ENCODE measurements at places on chromosomes 16 and 17.

DNA sequence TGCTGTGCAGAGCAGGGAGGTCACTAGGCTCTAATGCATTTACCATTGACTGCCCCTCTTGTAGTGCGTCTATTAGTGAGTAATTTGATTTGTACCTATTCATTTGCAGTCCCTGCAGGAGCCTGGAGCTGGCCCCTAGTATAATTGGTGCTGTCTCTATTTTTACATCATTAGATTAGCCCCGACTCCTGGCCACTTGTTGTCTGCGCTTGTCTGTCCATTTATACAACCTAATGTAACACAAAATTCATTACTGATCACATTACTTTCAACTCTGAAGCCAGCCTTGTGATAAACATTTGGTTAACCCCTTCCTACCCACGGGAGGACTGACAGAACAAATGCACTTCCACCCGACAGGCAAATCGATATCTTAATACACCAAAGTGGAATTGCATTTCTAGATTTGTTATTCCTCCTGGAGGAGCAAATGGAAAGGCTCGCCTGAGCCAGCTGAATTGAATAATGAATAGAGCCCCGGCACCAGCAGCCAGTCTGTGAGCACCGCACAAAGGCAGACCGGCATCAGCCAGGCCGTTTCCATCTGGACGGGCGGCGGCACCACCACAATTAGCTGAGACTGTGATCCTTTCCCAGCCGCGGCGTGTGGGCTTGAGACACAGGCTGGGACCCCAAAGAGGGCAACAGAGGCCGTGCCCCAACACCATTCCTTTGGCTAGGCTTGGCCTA, 18.7 kb upstream of the TBX2 start:
- DNase-seq = no peak

- DNase-seq = no peak
These were observed 38.9 kb upstream of the HELZ start for GRCh38 chr17:67283731-67284516.

GRCh38 chr16:64206862-64207261, 915.0 kb downstream of the CDH11 start:
- DNase-seq = no peak

DNA sequence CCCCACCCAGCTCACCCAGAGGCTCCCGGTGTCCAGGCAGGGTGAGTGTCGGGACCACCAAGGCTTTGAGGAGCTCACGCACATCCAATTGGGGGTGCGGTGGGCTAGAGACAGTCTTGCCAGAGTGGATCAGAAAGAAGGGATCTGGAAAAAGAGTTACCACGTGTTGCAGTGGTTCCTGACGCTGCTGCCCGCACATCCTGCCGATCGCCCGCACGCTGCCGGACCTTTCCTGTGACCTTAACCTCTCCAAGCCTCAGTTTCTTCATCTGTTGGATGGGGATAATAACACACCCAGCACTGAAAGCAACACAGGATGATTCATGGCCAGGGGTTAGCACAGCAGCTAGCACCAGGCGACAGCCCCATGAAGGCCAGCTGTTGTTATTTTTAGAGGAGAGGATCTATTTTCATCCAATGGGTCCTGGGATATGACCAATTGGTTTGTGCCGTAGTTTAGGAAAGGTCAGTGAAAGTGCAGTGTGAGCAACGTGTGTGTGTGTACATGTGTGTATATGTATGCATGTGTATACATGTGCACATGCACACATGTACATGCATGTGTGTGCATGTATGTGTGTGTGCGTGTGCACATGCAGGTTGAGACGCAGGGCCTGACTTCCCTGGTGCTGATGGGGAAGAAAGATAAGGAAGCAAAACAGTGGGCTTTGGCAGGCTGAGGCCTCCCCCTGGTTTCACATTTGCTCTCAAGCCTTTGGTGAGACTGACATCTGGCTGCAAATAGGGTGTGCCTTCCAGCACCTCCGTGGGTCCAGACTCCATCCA, 2.5 kb downstream of the ITGAX start:
- DNase-seq = no peak

DNA sequence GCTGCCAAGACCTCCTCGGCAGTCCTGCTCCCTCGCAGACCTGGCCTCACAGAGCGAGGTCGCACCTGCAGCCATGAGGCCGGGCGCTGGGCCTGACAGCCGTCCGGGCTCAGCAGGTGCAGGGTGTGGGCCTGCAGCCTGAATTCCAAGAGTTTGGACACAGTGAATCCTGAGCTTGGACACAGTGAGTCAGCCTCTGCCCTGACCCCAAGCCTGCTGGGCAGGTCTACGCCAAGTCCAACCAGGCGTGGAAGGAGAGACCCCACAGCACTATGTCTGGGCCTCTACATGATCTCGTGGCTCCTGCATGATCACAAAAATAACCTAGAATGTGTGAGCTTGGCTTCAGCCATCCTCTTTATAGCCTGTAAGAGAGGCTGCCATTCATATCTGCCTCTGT, 121.0 kb downstream of the C16orf95 start:
- DNase-seq = no peak

- no peak for DNase-seq
These were observed 23.6 kb downstream of the SEZ6 start for GRCh38 chr17:28982131-28982793.

DNA sequence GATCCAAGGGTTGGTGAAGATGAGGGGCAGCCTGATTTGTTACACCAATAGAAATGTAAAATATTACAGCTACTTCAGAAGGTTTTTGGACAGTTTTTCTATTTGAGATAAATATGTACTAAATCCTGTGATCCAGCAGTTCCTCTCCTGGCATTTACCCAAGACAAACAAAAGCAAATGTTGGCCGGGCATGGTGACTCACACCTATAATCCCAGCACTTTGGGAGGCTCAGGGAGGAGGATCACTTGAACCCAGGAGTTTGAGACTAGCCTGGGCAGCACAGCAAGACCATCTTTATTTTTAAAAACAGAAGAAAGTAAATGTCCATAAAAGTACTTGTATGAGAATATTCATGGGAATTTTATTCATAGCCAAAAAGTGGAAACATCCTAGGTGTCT, 64.8 kb upstream of the MRC2 start:
- DNase-seq = peak; percentile 43

- DNase-seq = no peak
These were observed 204.8 kb upstream of the SALL1 start for GRCh38 chr16:51355875-51356274.

GRCh38 chr17:7886227-7887037, 2.2 kb upstream of the CHD3 start:
- no peak for DNase-seq

- DNase-seq = no peak
These were observed 56.3 kb upstream of the KIFC3 start for GRCh38 chr16:57858635-57859034.

DNA sequence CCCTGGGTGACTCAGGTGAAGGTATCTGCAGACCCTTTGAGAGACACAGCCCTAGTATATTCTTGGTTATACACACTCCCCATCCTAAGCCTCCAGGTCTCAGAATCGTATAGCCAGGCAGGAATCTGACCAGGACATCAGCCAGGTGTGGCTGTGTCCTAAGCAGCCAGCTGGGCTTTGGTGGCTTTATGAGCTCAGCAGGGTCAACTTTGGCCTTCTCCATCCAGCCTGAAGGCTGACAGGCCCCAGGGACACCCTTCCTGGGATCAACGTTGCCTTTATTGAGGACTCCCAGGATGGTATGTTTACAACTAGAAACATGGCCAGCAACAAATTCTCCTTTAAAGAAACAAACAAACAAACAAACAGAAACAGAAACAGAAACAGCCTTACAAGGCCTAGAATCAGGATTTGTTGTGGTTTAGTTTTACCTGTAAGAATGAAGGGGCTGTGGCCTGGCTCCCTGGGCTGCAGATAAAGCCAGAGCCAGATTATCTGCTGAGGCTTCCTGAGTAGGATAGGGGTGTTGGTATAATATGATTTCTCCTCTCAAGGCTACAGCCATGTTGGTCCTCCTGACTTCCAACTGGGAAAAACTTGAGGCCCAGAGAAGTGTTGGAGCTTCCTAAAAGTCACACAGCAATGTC, 8.5 kb downstream of the KIF19 start:
- no peak for DNase-seq

GRCh38 chr17:927611-928461, 51.7 kb downstream of the NXN start:
- peak; percentile 95 for DNase-seq

GRCh38 chr17:53950858-53951250, 128.1 kb downstream of the KIF2B start:
- no peak for DNase-seq

DNA sequence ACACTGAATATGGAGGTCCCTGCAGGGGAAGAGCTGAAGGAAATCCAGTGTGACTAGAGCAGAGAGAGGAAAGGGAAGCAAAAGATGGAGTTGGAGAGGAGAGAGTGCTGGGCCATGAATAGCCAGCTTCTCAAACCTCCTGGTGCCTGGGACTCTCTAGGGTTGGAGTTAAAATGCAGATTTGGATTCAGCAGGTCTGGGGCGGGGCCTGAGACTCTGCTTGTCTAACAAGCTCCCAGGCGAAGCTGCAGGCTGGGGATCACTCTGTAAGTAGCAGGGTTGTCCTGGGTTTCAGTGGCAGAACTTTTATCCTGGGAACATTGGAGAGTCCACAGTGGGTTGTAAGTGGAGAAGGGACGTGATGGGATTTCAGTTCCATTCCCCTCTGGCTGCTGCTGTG, 103.4 kb upstream of the PLCG2 start:
- no peak for DNase-seq

All from HFFc6 (cell line).